CD4-positive, alpha-beta T cell treated with Interleukin-1 beta for 1 hour (primary cell): ENCODE measurements at places on chromosomes 2 and 18.

- no peak for DNase-seq
Measured at GRCh38 chr2:216752855-216753505, 57.6 kb upstream of the IGFBP5 start.

DNA sequence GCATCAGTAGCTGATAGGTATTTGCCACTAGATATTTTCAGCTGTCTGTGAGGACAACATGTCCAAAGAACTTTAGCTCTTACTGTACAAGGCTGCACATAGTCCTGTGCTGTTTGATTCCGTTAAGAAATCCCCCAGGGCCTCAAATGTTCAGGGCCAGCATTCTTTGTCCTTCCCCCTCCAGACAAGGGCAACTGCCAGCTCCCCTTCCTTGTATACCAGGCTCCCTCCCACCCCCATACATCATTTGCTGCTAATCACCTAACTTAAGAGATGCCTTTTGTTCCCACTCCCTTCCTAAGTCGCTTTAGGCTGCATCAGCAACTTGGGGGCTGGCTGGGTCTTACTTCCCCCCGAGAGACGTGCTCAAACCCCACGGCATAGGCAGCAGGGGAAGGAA, 138.7 kb downstream of the CDH20 start:
- no peak for DNase-seq

DNA sequence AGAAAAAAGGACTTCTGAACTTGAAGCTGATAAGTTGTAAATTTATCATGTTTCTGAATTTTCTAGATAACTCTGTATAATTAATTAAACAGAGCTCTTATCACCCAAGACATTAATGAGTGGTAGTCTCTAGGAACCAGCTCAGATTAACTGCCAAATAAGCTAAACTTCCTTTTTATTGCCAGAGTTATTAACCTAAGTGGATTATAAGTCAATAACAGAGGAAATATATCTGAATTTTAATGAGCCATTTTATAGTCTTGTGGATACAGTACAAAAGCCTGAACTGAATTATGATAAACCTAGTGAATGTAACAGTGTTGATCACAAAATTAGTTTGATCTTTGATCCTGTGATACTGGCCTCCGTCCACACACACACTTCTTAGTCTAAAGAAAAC, 111.5 kb downstream of the COMMD1 start:
- DNase-seq = no peak

DNA sequence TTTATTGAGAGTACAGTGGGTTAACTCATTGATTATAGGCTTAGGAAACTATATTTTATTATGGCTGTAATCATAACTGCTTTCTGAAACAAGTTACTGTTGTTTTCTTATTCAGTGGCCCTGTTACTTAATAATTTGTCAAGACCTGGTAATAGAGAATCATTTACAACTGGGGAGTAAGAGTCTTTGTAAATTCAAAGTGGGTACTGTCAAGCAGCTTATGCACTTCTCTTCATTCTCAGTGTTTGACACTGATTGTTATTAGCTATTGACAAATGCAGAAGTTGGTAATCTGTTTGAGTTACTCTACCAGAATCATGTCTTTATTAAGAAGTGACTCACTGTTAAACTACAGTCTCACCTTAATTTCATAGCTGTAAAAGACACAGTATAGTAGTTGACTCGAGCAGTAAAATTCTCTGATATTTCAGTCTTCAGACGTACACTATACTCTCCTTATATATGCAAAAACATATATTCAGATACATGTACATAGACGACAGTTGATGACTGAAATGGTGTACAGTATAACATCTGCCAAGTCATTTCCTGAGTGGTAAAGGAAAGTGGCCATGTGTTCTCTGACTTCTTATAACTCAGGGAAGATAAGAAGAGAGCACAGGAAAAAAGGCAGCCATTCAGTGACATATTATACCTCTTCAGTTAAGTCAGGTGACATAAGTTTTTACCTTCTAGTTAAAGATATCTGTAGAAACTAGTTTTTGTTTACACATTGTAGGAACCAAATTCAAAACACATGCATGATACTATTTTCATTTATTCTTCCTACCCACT, 36.0 kb upstream of the TTC27 start:
- DNase-seq = peak; percentile 10

GRCh38 chr2:105787376-105788318, 42.9 kb downstream of the NCK2 start:
- DNase-seq = no peak

DNA sequence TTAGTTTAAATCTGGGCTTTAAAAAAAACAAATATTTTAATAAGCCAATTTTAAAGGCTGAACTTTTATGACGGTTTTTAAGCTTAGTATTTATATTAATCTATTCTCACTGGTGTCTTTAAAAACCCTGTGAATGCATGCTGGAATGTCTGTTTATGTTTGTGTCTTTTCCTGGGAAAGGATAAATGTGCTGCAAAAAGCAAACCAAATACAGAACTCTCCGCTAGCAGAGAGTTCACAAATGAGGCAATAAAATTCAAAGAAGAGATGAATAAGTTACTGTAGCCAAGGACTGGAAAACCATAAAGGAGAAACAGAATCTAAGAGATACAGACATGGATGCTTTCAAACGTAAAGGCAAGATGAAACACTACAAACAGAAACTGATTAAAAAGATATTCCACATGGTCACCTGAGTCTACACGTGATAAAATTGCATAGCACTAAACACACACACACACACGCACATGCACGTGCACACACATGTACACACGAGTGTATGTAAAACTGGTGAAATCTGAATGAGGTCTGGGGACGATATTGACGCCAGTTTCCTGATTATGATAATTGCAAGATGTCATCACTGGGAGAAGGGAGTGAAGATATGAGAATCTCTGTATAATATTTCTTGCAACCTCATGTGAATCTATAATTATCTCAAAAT, 4.5 kb downstream of the TWIST2 start:
- no peak for DNase-seq

DNA sequence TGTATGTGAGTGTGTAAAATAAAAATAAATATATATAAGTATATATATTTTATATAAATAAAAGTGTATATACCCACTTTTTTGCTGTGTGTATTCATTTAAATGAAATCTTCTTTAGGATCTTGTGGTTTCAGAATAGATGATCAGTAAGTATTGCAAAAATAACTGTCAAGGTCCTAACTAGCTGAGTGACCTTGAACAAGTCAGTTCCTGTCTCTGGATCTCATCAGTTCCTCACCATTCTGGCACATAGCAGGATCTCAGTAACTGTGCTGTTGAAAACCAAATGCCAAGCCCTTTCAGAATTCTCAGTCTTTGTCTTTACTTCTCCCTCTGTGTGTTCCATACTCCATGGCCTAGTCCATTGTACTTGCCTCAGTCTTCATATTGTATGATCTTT, 115.3 kb upstream of the CXCR4 start:
- no peak for DNase-seq

DNA sequence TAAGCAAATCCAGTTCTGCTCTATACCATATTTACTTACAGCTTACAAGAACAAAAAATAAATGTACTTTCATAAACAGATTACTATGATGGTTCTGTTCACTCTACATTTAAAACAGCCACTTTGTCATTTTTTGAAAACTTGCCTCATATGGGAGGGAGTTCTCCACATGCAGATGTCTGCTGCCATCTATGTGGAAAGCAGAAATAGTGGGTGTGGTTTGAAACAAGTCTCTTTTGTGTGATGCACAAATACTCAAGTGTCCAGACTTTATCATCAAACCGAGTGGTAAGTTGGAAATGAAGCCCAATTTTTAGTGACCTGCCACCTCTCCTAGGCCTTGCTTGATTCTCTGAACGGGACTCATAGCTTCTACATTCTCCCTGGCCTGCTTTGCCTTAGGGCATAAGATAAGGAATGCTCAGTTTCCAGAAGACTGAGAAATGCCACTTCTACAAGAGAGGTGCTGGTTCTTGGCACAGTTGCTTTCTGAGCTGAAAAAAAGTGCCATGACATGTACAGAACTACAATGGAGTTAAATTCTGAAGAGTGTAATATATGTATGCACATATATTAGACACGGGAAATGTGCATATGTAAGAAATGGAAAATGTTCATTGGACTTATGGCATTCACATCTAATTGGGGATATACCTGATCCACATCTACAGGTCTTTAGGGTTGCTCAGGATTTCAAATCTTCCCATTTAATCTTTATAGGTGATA, 221.0 kb downstream of the SLC8A1 start:
- DNase-seq = no peak

- no peak for DNase-seq
Measured at GRCh38 chr2:75894170-75894569, 183.5 kb upstream of the GCFC2 start.
